NCI-H460 (cell line): ENCODE measurements at places on chromosomes 4 and X. TPM values are rescaled to one million over a fixed set of nuclear protein-coding genes. Genes with fewer than 3 reads are reported as not detected.

GRCh38 chrX:50002067-50002714 lies 79.8 kb downstream of the CLCN5 start:
- no peak for DNase-seq

GRCh38 chrX:128460835-128461234 lies 408.6 kb upstream of the ACTRT1 start:
- DNase-seq = no peak

- no peak for DNase-seq
Observed at GRCh38 chr4:116469582-116469981, 615.8 kb downstream of the TRAM1L1 start.

- no peak for DNase-seq
Observed at GRCh38 chr4:123438031-123438430, 41.4 kb downstream of the SPRY1 start.

Gene KLHL8
- 8.7 and 11.6 TPM in 2 replicates for total RNA-seq
